IPS DF 6.9 (cell line): ENCODE measurements at places on chromosomes 4 and X.

GRCh38 chr4:2303686-2304320, 41.9 kb upstream of the MXD4 start:
- DNase-seq = no peak

DNA sequence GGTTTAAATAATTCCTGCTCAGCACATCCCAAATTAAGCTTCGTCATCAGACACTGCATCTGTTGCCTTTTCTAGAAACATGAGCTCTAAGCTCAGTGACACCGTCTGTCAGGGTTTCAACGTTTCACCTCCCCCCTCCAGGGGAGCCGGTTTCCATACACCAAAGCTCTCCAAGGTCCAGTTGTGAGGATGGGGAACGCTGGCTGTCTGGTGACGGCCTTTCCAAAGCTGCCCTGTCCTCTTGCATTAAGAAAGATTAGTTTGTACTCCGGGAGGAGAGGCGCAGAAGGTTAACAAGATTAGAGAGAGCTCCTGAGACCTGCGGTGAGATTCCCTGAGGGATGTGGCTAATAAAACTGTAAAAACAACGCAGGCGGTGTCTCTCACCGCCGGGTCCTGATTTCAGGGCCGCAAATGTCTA, 43.2 kb downstream of the ASMT start:
- no peak for DNase-seq

DNA sequence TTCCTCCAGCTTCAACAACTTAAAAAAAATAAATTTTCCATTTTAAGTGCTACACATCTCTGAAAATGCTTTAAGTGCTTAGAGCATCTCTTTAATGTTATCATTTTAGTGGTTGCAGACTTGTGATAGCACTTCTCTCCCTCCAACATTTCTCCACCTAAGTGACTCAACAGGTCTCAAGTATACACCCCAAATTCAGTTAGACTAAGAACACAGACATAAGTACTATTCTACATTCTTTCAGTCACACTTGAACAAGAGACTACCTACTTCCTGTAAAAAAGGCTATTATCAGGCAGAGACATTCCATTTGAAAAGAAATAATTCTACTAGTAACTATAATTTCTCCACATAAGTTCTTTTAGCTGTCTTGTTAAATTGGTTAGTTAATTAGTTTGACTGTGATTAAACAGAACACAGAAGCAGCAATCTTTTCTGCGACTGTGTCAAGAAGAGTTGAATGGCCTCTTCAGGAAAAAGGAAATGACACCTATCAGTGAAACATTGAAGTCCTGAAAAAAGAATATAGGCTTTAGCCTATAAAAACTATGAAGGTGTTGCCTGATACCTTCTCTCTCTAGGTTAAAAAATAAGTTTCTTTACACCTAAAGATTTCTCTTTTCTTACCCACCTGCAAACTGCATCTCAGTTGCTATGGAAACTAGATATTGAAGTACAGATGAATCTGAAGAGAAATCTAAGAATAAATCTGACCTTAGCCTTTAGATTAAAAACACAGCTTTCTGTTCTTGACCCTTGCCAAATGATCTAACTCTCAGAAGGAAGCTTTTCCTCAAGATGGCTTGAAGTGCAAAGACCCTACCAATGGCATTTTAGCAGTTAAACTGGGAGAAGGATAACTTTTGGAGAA, 18.0 kb downstream of the NAF1 start:
- DNase-seq = no peak

- no peak for DNase-seq
Observed at GRCh38 chrX:136780763-136781162, at the start of gene ARHGEF6. TSS of gene ARHGEF6 (minus strand) at chrX:136780932. CDS start at chrX:136780882, 50 bp downstream.

GRCh38 chr4:110196871-110197528, 1.4 kb downstream of the ELOVL6 start:
- DNase-seq = no peak

- no peak for DNase-seq
Observed at GRCh38 chr4:7398788-7399439, 35.8 kb downstream of the PSAPL1 start.

DNA sequence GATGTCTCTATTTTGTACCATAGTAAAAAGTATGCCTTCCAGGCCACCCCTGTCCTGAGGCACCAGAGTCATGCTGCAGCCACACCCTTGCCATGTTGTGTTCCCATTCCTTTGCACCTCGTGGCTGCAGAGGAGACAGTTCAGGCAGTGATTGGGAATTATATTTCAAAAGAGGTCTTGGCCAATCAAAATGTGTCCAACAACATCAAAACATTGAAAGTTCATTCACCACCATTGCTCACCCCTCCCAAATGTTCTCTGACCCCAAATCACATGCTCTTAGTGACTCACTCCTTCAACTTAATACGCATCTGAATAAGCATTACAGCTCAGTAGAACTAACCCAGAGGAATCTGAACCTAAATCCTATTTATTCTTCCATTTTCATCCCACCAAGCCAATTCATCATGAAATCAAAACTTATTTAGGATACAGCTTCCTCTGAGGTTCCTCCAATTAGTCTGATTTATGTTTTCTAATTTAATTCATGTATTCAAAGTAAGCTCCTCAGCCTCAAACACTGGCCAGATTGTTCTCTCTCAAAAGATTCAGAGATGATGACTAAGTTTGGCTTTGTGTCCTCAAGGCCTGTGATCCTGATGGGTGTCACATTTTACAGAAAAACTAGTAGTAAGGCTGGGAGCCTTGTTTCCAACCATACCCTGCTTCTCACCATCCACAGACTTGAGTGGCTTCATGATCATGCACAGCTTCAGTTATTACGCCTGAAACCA, 323.2 kb upstream of the INTU start:
- DNase-seq = no peak

GRCh38 chr4:166091146-166091545, 218.1 kb downstream of the TLL1 start:
- DNase-seq = no peak

DNA sequence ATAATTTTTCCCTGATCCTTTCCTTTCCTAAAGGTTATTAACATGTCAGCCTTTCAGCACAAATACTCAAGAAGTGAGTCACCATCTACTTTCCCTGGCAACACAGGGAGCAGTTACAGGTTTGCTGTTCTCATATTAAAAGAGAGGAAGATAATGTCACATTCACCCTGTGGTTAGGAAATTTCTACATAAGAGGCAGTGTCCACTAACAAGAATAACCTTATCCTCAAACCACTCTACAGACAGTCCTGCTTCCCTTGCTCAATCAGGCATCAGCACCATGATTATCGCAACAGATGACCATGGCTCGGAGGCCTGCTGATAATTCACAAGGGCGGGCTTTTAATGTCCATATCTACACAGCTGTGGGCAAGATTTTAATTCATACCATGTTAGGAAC, 30.9 kb downstream of the RNF150 start:
- DNase-seq = no peak

- no peak for DNase-seq
Observed at GRCh38 chr4:16779028-16779675, 119.3 kb downstream of the LDB2 start.

GRCh38 chr4:13059019-13059418, 425.1 kb downstream of the RAB28 start:
- no peak for DNase-seq

GRCh38 chr4:14952352-14952751, 49.9 kb upstream of the CPEB2 start:
- no peak for DNase-seq

DNA sequence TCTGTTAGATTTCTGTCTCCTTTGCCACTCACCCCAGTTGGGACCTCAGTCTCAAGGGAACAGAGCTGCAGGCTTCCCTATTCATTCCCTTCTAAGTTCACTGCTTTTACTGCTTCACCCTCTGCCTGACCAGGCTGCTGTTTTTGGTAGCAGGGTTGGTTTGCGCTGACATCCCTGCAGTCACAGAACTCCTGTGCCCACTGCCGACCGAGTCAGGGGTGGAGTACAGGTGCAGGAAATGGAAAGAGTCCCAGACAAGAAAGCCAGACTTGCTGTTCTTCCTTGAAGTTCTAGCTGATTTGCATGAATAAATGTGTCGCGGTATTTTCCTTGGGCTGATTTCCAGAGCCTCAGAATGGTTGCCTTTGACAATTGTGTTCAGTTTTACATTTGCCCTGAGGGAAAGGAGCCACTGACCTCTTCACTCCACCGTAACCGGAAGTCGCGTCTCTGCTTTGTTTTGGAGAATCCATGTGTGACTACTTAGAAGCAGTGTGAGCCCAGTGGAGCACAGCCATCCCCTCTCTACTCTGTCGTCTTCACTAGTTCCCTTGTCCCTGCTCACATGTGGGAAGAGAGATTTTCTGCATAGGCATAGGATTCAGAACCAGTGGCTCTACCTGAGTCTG, 84.8 kb downstream of the TNIP2 start:
- DNase-seq = no peak

DNA sequence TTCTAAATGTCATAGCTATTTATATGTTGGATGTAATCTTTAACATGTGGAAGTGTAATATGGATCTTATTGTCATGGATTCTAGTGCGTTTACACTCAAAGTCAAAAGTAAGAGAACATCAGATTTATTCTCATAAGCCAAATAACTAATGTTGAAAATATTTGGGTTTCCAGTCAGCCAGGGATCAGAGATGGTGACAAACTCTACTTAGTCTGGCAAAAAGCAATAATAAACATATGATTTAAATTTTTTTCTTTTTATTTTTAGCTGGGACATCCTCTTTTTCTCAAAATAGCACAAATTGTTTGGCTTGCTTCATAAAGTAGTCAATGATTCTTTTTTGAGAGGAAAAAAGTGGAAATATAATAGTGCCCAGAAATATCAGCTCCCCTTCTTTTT, 392.3 kb downstream of the ARHGAP24 start:
- DNase-seq = no peak

GRCh38 chr4:106329041-106329618, 12.8 kb downstream of the AIMP1 start:
- DNase-seq = no peak

- no peak for DNase-seq
Observed at GRCh38 chrX:38515291-38515690, 46.1 kb upstream of the TSPAN7 start.

GRCh38 chr4:122914938-122915337, 7.5 kb downstream of the NUDT6 start:
- DNase-seq = no peak

- DNase-seq = no peak
Observed at GRCh38 chr4:114866901-114867670, 246.3 kb downstream of the NDST4 start.

DNA sequence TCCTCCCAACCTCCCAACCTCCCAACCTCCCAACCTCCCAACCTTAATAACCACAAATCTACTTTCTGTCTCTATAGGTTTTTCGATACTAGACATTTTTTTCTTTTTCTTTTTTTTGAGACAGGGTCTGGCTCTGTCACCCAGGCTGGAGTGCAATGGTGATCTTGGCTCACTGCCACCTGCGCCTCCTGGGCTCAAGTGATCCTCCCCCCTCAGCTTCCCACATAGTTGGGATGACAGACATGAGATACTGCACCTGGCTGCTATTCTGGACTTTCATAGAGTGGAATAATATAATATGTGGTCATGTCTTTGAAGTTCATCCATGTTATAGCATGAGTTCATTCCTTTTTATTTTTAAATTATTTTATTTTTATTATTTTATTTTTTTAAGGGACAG, 39.5 kb upstream of the ZFX start:
- DNase-seq = no peak

DNA sequence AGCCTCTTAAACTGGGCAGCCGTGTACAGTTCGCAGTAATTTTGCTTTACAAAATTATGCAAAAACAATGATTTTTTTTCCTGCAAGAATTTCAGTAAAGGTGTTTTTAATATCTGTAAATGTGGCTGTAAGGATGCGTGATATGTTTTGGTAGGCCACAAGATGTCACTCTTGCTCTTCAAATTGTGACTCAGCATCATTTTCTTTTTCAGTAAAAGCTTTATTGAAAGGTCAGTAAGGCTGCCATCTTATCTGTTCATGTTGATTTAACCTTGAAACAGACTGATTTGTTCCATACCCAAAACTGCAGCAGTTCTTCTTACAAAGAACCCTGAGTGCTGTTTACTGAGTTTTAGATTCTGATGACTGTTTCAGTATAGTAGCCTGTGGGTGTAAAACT, 39.9 kb downstream of the TXLNG start:
- no peak for DNase-seq

GRCh38 chrX:96126182-96126581, 558.5 kb upstream of the DIAPH2 start:
- DNase-seq = no peak

DNA sequence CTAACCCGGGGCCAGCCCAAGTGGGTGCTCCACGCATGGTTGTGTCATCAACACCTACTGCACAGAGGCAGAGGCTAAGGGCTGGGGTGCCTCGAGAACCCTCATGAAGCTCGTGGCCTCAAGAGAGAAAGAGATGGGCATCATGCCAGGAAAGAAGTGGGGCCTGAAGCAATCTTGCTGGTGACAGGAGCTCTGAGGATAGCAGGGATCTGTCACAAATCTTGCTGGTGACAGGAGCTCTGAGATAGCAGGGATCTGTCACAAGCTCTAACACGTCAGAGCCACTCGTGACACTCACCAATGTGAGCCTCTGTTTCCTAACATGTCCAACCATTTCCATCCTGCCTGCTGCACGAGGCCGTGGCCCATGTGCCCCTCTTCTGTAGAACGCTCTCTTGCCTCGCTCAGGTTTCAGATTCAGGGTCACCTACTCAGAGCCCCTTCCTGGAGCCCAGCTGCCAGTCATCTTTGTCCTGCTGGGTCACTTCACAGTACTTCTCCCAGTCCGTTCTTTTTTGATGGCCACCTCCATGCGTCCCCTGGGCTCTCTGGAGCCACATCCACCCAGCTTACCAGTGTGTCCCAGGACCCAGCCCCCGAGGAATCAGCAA, 21.1 kb downstream of the PNMA6E start:
- DNase-seq = no peak

GRCh38 chr4:106316773-106317409, 541 bp downstream of the AIMP1 start:
- DNase-seq = no peak

DNA sequence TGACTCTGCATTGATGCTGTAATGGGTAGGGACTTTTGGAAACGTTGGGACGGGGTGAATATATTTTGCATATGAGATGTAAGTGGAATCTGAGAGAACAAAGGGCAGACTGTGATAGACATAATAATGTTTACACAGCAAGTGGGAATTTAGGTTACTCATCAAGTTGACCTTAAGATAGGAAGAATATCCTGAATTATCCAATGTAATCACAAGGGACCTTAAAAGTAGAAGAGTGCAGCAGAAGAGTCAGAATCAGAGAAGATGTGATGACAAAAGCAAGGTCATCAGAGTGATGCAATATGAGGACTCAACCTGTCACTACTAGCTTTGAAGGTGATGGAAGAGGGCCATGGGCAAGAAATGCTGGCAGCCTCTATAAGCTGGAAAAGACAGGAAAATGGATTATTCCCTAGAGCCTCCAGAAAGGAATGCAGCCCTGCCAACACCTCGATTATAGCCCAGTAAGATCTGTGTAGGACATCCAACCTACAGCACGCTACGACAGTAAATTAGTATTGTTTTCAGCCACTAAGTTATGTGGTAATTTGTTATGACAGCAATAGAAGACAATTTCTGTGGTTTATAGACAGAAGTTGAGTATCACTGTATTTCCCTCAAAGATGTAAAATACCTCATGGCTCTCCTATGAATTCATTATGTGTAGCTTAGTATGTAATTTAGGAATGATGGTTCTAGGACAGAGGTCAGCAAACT, 26.4 kb downstream of the MORC4 start:
- DNase-seq = no peak

GRCh38 chr4:21013501-21013900, 313.2 kb downstream of the PACRGL start:
- DNase-seq = no peak

GRCh38 chr4:37279121-37279520, 34.6 kb downstream of the NWD2 start:
- no peak for DNase-seq

- no peak for DNase-seq
Observed at GRCh38 chrX:153646620-153647373, at the start of gene DUSP9. TSS of gene DUSP9 (plus strand) at chrX:153647203. CDS start at chrX:153647954, 751 bp downstream.

- DNase-seq = no peak
Observed at GRCh38 chr4:111793433-111794091, 351.7 kb upstream of the FAM241A start.
